ENCODE measurements at places on chromosomes 7 and 10.

DNA sequence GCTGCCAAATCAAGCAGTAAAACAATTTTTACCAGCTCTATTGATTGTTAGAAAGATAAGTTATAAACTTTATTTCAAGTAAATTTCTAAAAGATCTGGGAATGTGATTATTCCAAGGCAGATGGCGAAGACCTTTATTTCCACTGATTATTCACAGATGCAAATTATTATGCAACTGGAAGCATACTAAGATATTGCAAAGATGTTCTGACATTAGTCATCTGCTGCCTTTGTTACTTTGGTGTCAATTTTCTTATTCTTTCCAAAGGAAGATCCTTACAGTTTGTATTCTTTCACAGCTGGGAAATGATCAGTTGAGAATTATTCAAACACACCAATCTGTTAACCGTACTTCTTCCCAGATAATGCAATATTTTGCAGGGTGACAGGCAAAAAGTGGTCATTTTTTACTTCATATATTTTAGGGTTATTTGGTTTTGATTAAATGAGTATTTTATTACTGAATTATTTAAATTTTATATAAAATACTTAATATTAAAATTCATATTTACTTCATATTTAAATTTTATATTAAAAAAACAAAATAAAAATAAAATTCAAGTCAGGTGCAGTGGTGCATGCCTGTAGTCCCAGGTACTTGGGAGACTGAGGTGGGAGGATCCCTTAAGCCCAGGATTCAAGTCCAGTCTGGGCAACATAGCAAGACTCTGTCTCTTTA is 171.3 kb downstream of the FZD1 start:
- peaks cover 7% of the 10 kb centered on the region for H3K36me3 ChIP-seq
- H3K4me1 ChIP-seq: peaks cover 8% of the 10 kb centered on the region
- no peak overlapping the region for H3K27ac ChIP-seq
- DNase-seq: no peak

- H3K27ac ChIP-seq: no peak overlapping the region
- H3K4me1 ChIP-seq: no peaks in the 10 kb centered on the region
- no peaks in the 10 kb centered on the region for H3K36me3 ChIP-seq
- H3K4me3 ChIP-seq: no peak overlapping the region
Observed at GRCh38 chr7:155269766-155270585, 27.7 kb upstream of the INSIG1 start.

GRCh38 chr7:66348959-66349358 is 143.8 kb downstream of the TPST1 start:
- no peaks in the 10 kb centered on the region for H3K27me3 ChIP-seq
- H3K27ac ChIP-seq: no peak overlapping the region
- H3K36me3 ChIP-seq: peaks cover 5% of the 10 kb centered on the region

- H3K27ac ChIP-seq: peak overlapping the region; percentile 43
- DNase-seq: no peak
- peaks cover 27% of the 10 kb centered on the region for H3K36me3 ChIP-seq
- H3K27me3 ChIP-seq: no peaks in the 10 kb centered on the region
Observed at GRCh38 chr10:79208251-79208983, 138.9 kb upstream of the PPIF start.

DNA sequence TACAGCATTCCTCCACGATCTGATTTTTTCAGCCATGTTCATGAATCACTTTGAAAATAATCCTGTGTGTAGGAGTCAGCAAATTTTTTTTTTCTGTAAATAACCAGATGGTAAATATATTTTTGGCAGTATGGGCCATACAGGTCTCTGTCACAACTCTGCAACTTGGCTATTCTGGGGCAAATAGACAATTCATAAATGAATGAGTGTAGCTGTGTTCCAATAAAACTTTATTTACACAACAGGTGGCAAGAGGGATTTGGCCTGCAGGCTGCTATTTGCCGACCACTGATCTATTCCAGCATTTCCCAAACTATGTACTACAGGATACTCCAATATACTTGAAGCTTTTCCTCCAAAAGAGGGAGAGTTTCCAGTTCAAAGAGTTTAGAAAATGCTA is 78.7 kb upstream of the SVIL start:
- peaks cover 39% of the 10 kb centered on the region for H3K36me3 ChIP-seq
- H3K27me3 ChIP-seq: no peaks in the 10 kb centered on the region
- H3K27ac ChIP-seq: peak overlapping the region; percentile 61
- H3K4me1 ChIP-seq: peaks cover 23% of the 10 kb centered on the region
- H3K4me3 ChIP-seq: no peak overlapping the region

DNA sequence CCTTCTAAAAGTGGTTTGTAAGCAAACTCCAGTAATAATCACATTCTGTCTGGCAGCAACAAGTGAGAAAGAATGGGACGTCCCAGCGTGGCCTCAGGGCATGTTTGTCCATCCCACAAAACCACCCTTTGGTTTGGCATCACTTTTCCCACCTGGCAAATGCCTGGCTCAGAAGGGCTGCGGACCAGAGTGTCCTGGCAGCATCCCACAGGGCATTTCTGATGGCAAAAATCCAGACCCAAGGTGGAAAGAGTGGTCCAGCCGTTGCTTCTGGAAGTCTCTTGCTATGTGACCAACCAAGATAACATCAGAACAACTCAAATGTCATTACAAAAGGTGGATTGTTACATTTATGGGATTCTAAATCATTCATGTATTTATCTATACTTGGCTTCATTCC is 174.4 kb downstream of the CREB5 start:
- H3K4me3 ChIP-seq: no peak overlapping the region
- H3K4me1 ChIP-seq: peaks cover 23% of the 10 kb centered on the region
- no peak overlapping the region for H3K27ac ChIP-seq
- H3K36me3 ChIP-seq: no peaks in the 10 kb centered on the region
- no peak for DNase-seq
- H3K27me3 ChIP-seq: peaks cover 62% of the 10 kb centered on the region

DNA sequence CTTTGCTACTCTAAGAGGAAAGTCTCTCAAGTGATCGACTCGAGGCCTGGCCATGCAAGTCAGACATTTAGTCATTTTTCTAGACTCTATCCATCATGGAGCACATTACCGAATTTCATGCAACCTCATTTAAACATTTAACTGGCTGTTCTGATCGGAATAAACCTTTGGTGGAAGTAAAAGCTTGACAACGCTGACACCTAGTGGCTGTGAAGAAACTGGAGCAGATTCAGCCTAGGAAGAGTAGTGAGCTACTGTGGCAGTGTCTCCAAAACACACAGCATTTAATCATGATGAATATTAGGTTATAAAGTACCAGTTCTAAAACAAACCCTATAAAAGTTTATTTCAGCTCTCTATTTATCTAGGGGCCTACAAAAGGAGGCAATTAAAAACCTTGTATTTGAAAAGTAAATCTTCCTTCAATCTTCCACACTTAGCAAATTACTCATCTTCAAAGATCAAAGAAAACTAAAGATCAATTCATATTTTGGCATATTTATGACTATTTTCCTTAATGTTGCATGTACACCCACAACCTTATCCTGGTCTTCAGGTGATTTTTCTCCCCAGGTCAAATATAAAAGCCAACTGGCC is 175.0 kb downstream of the CTNNA3 start:
- peaks cover 28% of the 10 kb centered on the region for H3K4me1 ChIP-seq
- DNase-seq: peak; percentile 59
- H3K27ac ChIP-seq: no peak overlapping the region
- no peaks in the 10 kb centered on the region for H3K36me3 ChIP-seq
- no peak overlapping the region for H3K4me3 ChIP-seq

DNA sequence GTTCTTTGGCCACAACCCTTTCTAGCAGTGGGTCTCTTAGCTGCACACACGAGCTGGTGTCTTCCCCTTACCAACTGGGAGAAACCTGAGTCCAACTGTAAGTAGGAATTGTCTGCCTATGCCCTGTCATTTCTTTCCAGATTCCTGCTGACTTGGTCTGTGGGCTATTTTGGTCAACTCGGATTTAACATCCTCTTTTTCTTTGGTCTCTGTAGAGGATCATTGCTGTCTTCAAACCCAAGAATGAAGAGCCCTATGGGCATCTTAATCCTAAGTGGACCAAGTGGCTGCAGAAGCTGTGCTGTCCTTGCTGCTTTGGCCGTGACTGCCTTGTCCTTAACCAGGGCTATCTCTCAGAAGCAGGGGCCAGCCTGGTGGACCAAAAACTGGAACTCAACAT is 10.3 kb downstream of the PI4K2A start:
- no peak overlapping the region for H3K4me3 ChIP-seq
- H3K27me3 ChIP-seq: no peaks in the 10 kb centered on the region
- no peak overlapping the region for H3K27ac ChIP-seq
- H3K36me3 ChIP-seq: peaks cover 21% of the 10 kb centered on the region
- no peak for DNase-seq

DNA sequence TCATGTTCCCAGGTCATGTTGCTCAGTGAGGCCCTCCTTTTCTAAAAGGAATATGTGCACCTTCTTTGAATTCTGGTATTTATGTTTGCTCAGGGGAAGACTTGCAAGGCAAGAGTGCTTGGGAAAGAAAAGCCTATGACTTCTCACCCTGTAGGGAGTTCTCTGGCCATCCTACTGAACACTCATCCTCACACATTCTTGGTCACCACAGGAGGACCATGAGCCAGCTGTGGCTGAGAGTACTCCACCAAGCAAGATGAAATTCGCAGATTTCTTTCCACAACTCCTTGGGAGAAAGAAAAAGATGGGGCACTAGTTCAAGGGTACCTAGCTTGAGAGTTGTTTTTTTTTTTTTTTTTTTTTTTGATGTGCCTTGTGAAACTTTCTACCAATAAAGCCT is 179.6 kb downstream of the FZD1 start:
- no peaks in the 10 kb centered on the region for H3K27me3 ChIP-seq
- DNase-seq: no peak
- H3K4me1 ChIP-seq: no peaks in the 10 kb centered on the region
- no peak overlapping the region for H3K4me3 ChIP-seq

GRCh38 chr7:156386097-156386496 is 254.5 kb upstream of the RNF32 start:
- H3K4me3 ChIP-seq: no peak overlapping the region
- H3K27me3 ChIP-seq: no peaks in the 10 kb centered on the region
- no peaks in the 10 kb centered on the region for H3K36me3 ChIP-seq
- peak; percentile 53 for DNase-seq

DNA sequence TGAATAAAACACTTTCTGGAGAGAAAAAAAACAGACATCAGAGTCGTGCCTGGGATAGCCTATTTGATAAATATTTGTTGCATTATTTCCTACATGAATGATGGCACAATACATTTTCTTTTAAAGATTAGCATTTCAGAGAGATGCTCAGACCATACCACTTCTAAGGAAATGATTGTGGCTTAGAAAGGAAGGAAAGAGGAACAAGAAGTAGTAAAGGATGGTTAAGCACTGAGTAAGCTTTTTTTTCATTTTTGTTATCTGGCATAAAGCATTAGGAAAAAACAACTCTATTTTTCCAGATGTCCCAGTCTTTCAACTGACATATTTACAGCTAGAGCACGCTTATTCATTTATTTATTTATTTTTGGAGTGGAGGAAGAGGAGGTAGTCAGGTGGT is 258.8 kb upstream of the TEX47 start:
- H3K4me1 ChIP-seq: no peaks in the 10 kb centered on the region
- DNase-seq: no peak
- H3K27me3 ChIP-seq: no peaks in the 10 kb centered on the region
- H3K36me3 ChIP-seq: no peaks in the 10 kb centered on the region

- no peak for DNase-seq
- peaks cover 16% of the 10 kb centered on the region for H3K27me3 ChIP-seq
- H3K27ac ChIP-seq: no peak overlapping the region
- H3K36me3 ChIP-seq: no peaks in the 10 kb centered on the region
Observed at GRCh38 chr7:44520574-44520973, 20.6 kb downstream of the NPC1L1 start.

GRCh38 chr10:42959833-42960232 is 117.0 kb upstream of the RET start:
- H3K4me3 ChIP-seq: no peak overlapping the region
- no peaks in the 10 kb centered on the region for H3K36me3 ChIP-seq
- peaks cover 14% of the 10 kb centered on the region for H3K27me3 ChIP-seq
- no peak overlapping the region for H3K27ac ChIP-seq

DNA sequence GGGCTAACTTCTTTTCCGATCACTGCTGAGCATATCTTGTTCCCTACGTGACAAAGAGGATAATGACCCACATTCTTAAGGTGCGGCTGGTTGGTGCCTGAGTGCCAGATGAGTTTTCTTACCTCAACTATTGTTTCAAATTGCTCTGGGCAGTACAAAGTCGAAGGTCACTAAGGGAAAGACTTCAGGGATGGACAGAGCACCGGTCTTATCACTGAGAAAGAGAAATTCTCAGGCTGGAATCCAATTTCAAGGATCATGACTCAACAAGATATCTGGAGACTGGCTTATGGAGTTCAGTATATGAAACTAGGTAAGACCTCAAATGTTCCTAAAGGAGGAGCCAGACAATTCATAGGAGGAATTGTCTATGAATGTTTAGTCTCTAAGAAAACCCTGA is 780.3 kb downstream of the SUGCT start:
- no peaks in the 10 kb centered on the region for H3K36me3 ChIP-seq
- no peak for DNase-seq
- H3K27me3 ChIP-seq: no peaks in the 10 kb centered on the region
- H3K4me3 ChIP-seq: no peak overlapping the region
- peaks cover 11% of the 10 kb centered on the region for H3K4me1 ChIP-seq

DNA sequence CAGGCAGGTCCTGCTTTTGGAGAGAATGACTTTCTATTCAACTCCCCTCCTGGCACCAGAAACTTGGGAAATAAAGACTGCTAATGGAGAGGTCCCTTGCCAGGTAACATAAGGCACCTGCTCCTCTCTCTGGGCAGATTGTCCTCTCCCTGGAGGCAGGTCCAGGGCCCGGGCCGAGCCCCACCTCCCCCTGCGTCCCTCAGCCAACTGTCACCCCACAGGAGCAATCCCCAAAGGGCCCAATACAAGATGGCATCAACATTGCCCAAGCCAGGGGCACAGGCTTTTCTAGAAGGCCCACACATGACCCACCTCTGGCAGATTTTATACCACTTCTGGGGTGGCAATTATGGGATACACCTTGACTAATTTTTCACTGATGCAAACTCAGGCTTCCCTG is 145.2 kb downstream of the HERPUD2 start:
- H3K27me3 ChIP-seq: peaks cover 36% of the 10 kb centered on the region
- DNase-seq: no peak
- no peak overlapping the region for H3K27ac ChIP-seq
- no peaks in the 10 kb centered on the region for H3K36me3 ChIP-seq
- H3K4me3 ChIP-seq: no peak overlapping the region
- no peaks in the 10 kb centered on the region for H3K4me1 ChIP-seq

DNA sequence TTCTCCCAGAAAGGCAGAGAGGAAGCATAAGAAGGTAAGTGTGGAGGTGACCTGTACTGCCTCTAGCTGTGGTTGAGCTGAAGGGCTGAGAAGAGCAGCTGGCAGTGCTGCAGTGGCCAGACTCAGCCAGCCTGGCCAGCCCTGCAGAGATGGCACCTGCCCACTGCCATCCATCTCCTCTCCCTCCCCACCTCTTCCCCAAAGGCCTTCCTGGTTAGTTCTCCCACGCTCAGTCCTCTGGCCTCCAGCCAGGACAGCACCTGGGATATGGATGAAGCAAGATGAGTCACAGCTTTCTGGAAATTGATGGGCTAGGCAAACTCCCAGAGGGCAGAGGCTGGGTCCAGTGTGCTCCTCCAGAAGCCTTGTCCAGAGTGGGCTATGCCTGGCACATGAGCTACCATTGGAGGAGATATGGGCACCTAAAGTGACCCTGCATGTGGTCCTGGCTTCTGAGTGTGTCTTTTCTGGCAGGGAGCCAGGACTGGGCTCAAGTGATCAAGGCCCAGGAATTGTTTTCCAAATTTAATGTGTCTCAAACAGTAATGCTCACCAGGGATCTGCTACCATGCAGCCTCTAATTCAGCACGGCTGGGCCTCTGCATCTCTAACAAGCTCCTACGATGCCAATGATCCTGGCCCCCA is 81.0 kb upstream of the CACUL1 start:
- no peak overlapping the region for H3K4me3 ChIP-seq
- H3K36me3 ChIP-seq: no peaks in the 10 kb centered on the region
- H3K27ac ChIP-seq: peak overlapping the region; percentile 78
- peaks cover 32% of the 10 kb centered on the region for H3K4me1 ChIP-seq
- DNase-seq: no peak
- H3K27me3 ChIP-seq: no peaks in the 10 kb centered on the region
